ENCODE measurements at places on chromosomes 3 and 15.

GRCh38 chr15:41606997-41607396 is 48.0 kb downstream of the TYRO3 start:
- DNase-seq = no peak

GRCh38 chr3:104291878-104292277 is 1074.8 kb upstream of the ALCAM start:
- DNase-seq = no peak

GRCh38 chr3:71389911-71390573 is 193.5 kb downstream of the FOXP1 start:
- DNase-seq = no peak

DNA sequence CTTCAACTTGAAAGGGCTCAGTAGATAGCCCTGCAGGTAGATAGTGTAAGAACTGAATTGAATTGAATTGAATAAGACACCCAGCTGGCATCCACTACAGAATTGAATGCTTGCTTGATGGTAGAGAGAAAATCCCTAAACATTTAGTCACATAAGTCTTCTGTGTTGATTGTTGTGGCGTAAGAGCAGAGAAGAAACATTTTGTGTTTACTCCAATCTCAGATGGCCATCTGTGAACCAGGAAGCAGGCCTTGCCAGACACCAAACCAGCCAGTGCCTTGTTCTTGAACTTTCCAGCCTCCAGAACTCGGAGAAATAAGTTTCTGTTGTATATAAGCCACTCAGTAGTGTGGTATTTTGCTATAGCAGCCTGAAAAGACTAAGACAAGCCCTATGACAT is 43.6 kb downstream of the SST start:
- DNase-seq = no peak

DNA sequence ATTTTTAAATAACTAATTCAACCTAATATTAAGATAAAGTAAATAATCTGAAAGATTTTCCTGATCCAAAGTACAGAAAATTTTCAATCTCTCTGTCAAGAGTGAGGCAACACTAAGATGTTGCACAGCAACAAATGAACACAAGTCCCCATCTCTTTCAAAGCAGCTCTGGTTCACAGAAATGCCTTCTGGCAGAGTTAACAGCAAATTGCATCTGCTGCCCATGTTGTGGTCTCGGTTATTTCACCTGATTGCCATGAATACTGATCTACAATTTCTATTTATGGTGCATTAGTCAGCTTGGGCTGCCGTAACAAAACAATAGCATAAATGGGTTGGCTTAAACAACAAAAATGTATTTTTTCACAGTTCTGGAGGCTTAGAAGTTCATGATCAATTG is 167.3 kb downstream of the BCHE start:
- DNase-seq = no peak

- DNase-seq = no peak
These were observed 1.4 kb downstream of the LOXL1 start for GRCh38 chr15:73927476-73928240.

- DNase-seq = no peak
These were observed 23.7 kb downstream of the FAM98B start for GRCh38 chr15:38477637-38478036.

DNA sequence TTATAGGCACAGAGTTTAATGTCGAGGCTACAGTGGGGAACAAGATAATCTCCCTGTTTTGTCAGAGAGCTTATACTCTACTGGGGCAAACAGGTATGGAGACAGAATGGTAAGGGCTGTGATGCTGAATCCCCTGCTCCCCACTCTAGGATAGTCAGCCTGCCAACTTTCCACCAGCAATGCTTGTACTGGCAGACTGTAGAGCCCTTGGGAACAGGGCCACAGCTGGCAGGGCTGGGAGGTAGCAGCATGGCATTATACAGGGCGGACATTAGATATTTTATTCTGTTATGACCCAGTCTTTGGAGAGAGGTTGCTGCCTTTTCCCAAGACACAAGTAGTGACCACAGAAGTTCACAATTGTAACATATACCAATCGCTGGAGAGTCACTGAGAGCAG is 91.2 kb downstream of the ARRDC4 start:
- no peak for DNase-seq

GRCh38 chr3:71998995-71999673 is 214.2 kb upstream of the PROK2 start:
- DNase-seq = no peak

GRCh38 chr3:69914395-69914794 is 85.1 kb upstream of the SAMMSON start:
- DNase-seq = no peak

DNA sequence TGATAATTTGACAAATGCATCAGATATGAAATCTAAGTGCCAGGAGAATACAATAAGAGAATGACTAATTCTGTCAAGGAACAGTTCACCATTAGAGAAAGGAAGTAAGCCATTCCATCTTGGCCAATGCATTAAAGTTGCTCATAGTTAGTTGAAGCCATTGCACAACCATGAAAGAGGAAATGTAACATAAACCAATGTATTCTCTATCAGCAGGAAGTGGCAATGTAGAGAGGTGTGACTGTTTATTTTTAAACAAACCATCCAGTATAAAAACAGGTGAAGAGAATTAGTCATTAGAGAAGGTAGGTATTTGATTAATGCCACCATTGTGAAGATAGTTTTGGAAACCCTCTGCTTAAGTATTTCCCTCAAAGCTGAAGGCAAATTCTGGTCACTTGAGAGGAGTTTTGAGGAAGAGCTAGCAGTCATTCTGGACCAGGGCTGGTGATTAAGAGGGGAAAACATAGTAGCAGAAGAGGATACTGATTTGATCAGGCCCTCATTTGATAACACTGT is 10.7 kb upstream of the ANXA2 start:
- DNase-seq = no peak

GRCh38 chr3:39005295-39005694 is 46.4 kb downstream of the SCN11A start:
- DNase-seq = no peak

GRCh38 chr3:73614419-73614818 is 10.3 kb downstream of the PDZRN3 start:
- no peak for DNase-seq

DNA sequence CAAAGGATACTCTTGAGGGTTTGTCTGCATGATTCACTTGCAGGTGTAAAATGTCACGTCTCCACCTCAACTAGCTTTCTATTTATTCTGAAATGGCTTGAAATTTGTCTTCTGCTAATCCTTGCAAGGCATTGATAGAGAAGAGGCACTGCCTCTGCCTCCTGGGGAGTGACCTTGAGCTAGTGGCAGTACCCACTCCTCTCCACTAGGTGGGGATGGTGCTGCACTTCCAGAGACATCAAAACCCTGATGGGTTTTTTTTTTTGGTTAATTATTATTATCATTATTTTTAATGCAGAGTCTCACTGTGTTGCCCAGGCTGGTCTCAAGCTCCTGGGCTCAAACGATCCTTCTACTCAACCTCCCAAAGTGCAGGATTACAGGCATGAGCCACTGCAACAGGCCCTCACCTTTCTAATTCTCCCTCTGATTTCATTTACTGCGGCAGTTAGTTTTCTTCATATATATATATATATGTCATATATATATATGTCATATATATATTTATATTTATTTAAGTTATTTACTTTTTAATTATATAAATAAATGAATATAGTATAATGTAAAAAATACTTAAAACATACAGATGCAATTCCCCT is 117.6 kb upstream of the EIF1B start:
- DNase-seq = no peak

DNA sequence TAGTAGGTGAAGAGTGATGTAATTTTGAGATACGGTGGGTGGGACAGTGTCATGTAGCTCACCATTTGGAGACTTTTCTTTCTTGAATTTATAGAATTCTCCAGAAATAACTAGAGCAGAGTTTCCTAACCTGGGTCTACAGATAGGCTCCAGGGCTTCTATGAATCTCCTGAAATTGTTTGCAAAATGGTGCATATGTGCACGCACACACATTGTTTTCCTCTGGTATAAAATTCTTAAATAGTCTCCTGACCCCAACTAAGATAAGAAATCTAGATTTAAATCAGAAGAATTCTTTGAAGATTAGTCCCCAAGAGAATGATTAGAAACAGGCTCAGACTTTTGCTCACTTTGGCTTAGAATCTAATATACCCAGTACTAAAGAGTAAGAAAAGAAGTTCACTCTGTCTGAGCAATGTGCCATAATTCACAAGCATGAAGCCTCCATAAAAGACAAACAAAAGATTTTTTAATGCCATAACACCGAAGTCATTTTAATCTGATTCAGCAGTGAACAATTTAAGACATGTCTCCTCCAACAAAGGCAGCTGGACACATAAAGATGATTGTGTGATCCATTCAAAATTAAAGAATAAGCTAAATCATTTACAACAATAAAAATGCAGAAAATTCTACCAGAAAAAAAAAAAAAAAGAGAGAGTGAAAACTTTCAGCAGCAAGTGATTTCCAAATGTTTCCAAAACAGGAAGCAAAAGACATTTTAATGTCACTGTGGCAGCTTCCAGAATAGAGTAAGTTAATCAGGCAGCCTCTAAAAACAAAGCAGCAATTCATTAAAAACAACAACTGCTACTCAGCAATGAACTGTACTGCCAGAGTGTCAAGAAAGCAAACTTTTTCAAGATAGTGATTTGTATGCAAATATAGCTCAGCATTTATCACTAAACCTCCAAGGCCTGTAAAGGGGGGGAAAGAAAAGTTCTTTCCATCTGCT is 975.5 kb upstream of the CFAP20DC start:
- DNase-seq = no peak

GRCh38 chr3:67765575-67765974 is 111.2 kb upstream of the SUCLG2 start:
- no peak for DNase-seq

- DNase-seq = no peak
These were observed at the start of gene MKRN3 for GRCh38 chr15:23565395-23566070. Gene MKRN3, plus strand, starts transcription at chr15:23565674. Its CDS starts 109 bp downstream, at chr15:23565783.

DNA sequence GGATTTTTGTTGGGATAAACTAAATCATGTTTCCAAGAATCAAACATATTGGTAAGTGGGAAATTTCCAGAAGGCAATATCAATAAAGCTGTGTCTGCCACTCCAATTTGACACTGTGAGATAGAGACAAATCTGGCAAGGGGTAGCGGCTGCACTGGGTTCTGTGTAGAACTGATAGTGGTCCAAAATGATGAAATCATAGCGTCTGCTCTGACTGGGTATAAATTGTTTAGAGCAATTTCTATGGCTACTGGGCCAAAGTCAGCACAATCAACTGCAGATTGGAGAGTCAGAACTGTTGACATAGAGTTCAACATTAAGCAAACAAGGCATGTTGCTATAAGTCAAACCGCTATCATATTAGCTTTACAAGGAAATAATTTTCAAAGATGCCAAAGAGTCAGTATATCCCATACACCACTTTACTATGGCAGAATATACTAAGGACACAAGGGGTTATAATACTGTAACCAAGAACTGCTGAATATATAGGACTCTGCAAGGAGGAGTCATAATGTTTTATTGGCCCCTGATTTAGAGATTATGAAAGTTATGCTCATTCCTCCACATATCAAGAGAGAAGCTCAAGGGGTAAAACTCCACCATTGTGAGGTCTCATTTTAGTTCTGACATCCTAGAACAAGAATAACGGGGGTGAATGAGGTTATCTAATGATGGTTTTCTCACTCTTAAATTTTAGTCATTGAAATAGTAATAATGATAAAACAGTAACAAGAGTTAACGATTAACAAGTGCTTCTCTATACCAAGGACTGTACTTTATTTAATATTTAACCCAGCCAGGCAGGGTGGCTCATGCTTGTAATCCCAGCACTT is 309.7 kb upstream of the GADL1 start:
- DNase-seq = no peak

- no peak for DNase-seq
These were observed 1.5 kb upstream of the MAPKBP1 start for GRCh38 chr15:41772720-41773331.

All from cortex of kidney (tissue), 1 donor.